Dermis microvascular lymphatic vessel endothelial cell (primary cell): ENCODE measurements at places on chromosomes 5 and 9. TPM values are rescaled to one million over a fixed set of nuclear protein-coding genes. Genes with fewer than 3 reads are reported as not detected.
A peak's percentile ranks its signal among the peaks of the same experiment; 100 is the strongest.

Gene PITX1
- under 0.01 TPM in 1 of 2 replicates, not detected in the other for total RNA-seq

DNA sequence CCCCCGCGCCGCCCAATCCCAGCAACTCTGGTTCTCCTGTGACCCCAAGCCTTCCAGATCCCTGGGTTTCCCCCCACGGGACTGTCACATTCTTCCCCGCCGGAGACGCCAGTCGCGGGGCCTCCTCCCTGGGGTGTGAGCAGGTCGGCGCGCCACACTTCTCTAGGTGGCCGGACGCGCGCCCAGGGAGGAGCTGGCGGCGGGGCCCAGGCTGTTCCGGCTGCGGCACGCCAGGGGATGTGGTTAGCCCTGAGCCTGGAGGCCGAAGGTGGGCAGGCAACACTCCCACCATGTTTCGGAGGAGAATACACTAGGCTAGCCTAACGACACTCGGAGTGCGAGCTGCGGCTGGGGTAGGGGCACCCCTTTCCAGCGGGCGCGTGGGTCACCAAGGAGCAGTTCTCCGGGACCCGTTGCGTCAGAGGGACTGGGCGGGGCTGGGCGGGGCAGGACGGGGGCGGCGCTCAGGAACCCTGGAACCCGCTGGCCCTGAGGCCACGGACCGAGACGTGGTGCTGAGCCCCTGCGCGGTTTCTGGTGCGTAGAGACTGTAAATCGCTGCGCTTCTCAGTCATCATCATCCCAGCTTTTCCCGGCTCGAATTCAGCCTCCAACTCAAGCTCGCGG, at the start of gene SLC27A6:
SLC27A6 (plus strand) TSS at position 478 of the 627 bp plus-strand sequence. CDS start 650 bp downstream, outside the sequence.
- DNase-seq, result no peak

- DNase-seq, result peak; percentile 47
Observed at GRCh38 chr9:128733256-128733655, 9.3 kb upstream of the ZDHHC12 start.

Gene OR2V2
- total RNA-seq, result not detected in 2 replicates

Gene SPINK6
- total RNA-seq, result not detected in 2 replicates

Gene FGFR4
- 2.4 and 4.2 TPM in 2 replicates for total RNA-seq

GRCh38 chr9:137029058-137029936, 1.3 kb upstream of the ABCA2 start:
- peak; percentile 56 for DNase-seq

GRCh38 chr9:81410201-81410600, 279.1 kb downstream of the TLE1 start:
- DNase-seq, result peak; percentile 42

Gene TPM2
- 4.4 and 6.2 TPM in 2 replicates for total RNA-seq

GRCh38 chr5:169091396-169091980, 209.5 kb downstream of the SLIT3 start:
- DNase-seq, result no peak

DNA sequence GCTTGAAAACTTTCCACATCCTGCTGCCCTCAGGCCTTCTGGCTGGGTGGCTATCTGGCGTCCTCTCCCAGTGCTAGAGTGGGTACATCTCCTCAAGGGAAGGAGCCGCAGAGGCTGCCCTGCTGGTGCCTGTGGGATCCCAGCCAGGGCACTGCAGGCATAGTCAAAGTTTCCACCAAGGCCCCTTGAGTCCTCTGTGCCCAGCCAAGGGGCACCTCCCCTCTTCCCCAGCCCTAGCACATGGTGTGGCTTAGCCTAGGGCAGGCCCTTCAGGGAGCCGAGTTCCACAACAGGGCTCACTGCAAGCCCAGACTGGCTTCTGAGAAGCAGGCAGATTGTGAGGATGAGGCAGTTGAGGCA, 103.2 kb downstream of the RGS3 start:
- DNase-seq, result no peak

DNA sequence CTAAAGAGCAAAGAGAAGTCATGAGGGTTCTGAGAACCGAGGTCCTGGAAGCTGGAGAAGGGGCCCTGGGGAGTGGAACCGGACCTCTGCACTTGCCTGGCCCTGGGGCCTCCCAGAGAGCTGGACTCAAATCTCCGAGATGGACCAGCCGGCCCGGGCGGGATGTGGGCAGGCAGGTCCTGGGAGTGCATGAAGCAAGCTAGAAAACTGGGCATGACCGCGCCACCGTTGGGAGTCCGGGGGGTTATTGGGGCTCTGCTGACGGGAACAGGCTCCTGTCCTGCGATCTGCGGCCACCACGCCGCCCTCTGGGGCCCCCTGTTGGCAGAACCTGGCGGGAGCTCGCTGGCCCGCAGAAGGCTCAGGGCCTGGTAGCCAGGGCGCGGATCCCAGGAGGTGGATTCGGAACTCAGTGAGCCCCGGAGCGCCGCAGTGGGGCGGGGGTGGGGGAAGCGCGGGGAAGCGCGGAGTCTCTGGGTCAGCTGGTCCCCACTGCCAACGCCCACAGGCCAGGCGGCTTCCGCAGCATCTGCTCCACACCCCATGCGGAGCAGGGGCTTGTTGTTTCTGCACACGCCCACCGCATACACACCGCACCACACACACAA, 150.6 kb downstream of the ERCC6L2 start:
- DNase-seq, result no peak
